Fibroblast of lung (primary cell): ENCODE measurements at places on chromosomes 2 and 18. TPM values are rescaled to one million over a fixed set of nuclear protein-coding genes. Genes with fewer than 3 reads are reported as not detected.

Gene EN1
- total RNA-seq: under 0.01 TPM in 1 of 2 replicates, not detected in the other

Gene SGPP2
- not detected in 2 replicates for total RNA-seq

Gene TNFAIP6
- 33.1 and 53.8 TPM in 2 replicates for total RNA-seq

Gene SLC4A5
- under 0.01 and 0.17 TPM in 2 replicates for total RNA-seq

Gene CRYGC
- total RNA-seq: not detected in 2 replicates

Gene ACMSD
- total RNA-seq: not detected in 2 replicates

Gene ZC3H6
- 4.4 and 6.6 TPM in 2 replicates for total RNA-seq

Gene SH3RF3
- 6.7 and 10.1 TPM in 2 replicates for total RNA-seq

Gene OTOS
- not detected in 2 replicates for total RNA-seq

Gene GPR39
- total RNA-seq: 0.26 and 1.3 TPM in 2 replicates

Gene RAB17
- 0.17 and 0.26 TPM in 2 replicates for total RNA-seq

Gene ARHGEF4
- total RNA-seq: 0.83 and 1.5 TPM in 2 replicates

Gene TACR1
- 0.17 TPM in 1 of 2 replicates, not detected in the other for total RNA-seq

Gene RAB31
- total RNA-seq: 26.2 and 29.6 TPM in 2 replicates

Gene HOXD8
- total RNA-seq: not detected in 2 replicates

Gene PPP1R7
- total RNA-seq: 53.7 and 70.7 TPM in 2 replicates

Gene SLC23A3
- total RNA-seq: 1.8 and 2.5 TPM in 2 replicates

Gene RAB6C
- not detected in 2 replicates for total RNA-seq

Gene SAG
- total RNA-seq: not detected in 2 replicates

Gene LCT
- under 0.01 TPM in 2 replicates for total RNA-seq

Gene RAD51AP2
- total RNA-seq: under 0.01 and 0.17 TPM in 2 replicates

Gene MYOM1
- total RNA-seq: 0.26 and 0.83 TPM in 2 replicates

Gene SLC5A7
- total RNA-seq: not detected in 2 replicates

Gene SOWAHC
- 7.1 and 10.3 TPM in 2 replicates for total RNA-seq

Gene IL1A
- total RNA-seq: 0.17 and 0.26 TPM in 2 replicates

Gene MAL
- under 0.01 TPM in 1 of 2 replicates, not detected in the other for total RNA-seq

Gene NYAP2
- under 0.01 TPM in 1 of 2 replicates, not detected in the other for total RNA-seq

Gene ALK
- total RNA-seq: under 0.01 TPM in 2 replicates

Gene TEX44
- total RNA-seq: not detected in 2 replicates

Gene GPR45
- total RNA-seq: not detected in 2 replicates

Gene CTNNA2
- not detected in 2 replicates for total RNA-seq

Gene GNLY
- total RNA-seq: under 0.01 TPM in 1 of 2 replicates, not detected in the other

Gene C2orf15
- under 0.01 TPM in 1 of 2 replicates, not detected in the other for total RNA-seq

Gene TMEM37
- 0.99 and 2.6 TPM in 2 replicates for total RNA-seq

Gene ELMOD3
- 20.3 and 27.9 TPM in 2 replicates for total RNA-seq

Gene BMP10
- not detected in 2 replicates for total RNA-seq

Gene NGEF
- under 0.01 TPM in 1 of 2 replicates, not detected in the other for total RNA-seq

Gene LRP1B
- total RNA-seq: under 0.01 TPM in 2 replicates

Gene ALLC
- not detected in 2 replicates for total RNA-seq

Gene TEKT4
- total RNA-seq: not detected in 2 replicates

Gene DSC1
- not detected in 2 replicates for total RNA-seq

Gene CHRNG
- not detected in 2 replicates for total RNA-seq

Gene LYG2
- not detected in 2 replicates for total RNA-seq

Gene RNU2-63P
- total RNA-seq: 46.0 and 268 TPM in 2 replicates

Gene CDH19
- total RNA-seq: not detected in 2 replicates

Gene SYT4
- total RNA-seq: not detected in 2 replicates
